ENCODE measurements at places on chromosomes 1 and 21. TPM values are rescaled to one million over a fixed set of nuclear protein-coding genes. Genes with fewer than 3 reads are reported as not detected.

- no peak for DNase-seq
Measured at GRCh38 chr1:70874818-70875217, 172.8 kb downstream of the PTGER3 start.

GRCh38 chr1:31426249-31426922 lies 13.4 kb downstream of the SERINC2 start:
- no peak for DNase-seq

DNA sequence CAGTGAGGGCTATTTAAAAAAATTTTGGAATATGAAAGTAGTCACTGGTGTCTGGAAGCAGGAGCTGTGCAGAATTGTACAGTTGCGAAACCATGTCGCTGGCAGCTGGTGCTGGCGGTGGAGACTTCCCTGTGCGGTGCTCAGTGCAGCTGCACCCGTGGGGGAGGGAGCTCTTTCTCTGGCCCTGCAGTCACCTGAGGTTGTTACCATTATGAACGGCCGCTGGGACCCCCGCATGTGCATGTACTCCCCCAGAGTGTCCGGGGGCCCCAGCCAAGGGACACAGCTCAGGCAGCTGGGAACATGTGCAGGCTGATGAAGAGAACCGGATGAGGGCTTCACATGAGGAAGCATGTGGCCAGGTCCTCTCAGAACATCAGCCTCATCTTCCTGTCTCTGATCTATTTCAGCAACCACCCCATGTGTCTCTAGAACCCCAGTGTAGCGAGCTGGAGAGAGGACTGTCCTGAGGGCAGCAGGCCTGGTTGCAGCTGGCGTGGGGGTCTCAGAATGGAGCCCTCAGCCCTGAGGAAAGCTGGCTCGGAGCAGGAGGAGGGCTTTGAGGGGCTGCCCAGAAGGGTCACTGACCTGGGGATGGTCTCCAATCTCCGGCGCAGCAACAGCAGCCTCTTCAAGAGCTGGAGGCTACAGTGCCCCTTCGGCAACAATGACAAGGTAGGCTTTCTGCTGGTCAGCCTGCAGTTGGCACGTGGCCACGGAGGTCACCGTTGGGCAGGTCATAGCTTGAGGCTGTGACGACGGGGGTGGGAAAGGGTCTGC lies at the start of gene TRPM2:
Gene TRPM2 (plus strand): TSS at position 431 of the 780 bp plus-strand sequence. CDS start 80 bp downstream, at position 511.
- no peak for DNase-seq

- no peak for DNase-seq
Measured at GRCh38 chr1:66711420-66711819, 40.8 kb upstream of the DYNLT5 start.

DNA sequence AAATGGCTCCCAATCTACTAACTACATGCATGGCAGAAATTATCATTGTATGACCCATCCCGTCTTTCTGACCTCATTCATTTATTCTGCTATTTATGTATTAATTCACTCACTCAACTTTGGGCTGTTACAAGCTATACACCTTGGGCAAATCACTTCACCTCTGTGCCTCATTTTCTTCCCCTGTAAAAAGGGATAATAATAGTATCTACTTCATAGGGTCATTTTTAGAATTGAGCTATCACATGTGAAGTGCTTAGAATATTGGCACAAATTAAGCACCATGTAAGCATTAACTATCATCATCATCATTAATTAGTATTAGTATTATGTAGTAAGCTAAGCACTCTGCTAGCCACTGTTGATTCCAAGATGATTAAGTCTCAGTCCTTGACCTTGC lies 52.1 kb downstream of the NMNAT2 start:
- no peak for DNase-seq

- no peak for DNase-seq
Measured at GRCh38 chr1:3021801-3022401, 634 bp downstream of the ACTRT2 start.

GRCh38 chr1:18316764-18317163 lies 164.0 kb upstream of the KLHDC7A start:
- no peak for DNase-seq

DNA sequence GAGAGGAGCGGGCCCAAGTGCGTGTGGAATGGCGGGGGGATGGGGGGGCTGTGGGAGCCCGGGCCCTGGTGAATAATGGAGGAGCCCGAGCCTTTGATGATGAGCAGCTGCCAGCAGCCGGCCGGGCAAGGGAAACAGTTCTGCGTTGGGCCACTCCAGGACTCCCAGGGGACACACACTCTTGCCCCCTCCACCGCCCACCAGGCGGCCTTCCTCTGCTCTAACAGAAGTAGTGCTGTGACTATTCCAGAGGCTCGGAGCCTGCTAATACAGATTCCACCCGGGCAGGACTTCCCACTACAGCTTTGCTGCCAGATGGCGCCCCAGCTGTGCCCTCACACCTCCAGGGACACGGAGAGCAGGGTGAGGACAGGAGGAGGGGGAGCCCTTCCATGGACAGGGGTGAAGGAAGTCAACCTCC lies 48.2 kb upstream of the LRP8 start:
- DNase-seq = no peak

GRCh38 chr1:175269151-175269550 lies 76.6 kb upstream of the KIAA0040 start:
- no peak for DNase-seq

DNA sequence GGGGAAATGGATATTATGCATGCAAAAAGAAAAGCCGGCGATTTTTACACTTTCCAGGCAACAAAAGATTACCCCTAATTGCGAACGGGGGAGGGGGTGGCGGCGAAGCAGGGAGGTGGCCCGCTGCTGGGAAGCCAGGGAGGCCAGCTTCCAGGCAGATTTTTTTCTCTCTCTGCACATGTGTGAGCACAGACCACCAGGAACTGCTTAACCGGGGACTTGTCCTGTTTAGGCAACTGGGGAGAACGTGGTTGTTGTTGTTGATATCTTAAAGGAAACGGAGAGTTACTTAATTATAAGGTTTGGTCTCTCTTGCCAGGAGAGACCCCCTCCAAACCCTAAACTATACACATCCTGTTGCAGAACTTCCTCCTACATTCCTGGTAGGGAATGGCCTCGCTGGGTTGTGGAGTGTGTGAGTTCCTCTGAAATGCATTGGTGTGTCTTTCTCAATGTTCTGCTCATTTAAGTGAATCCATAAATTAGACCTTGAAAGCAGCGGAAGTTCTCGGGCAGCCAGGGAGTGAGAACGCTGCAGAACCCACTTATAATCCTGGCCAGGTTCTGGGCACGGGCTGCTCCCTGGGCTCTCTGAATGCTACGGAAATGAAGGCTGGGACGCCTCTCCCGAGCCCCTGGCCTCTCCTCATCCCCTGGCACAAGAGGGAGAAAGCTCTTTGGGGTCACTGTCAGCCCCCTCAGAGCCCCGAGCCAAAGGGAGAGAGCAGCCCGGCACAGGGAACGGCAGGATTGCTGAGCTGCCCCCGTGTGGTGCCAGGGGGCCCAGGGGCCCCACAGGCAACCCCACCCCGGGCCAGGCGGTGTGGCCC lies 250.0 kb downstream of the FOXD2 start:
- no peak for DNase-seq

DNA sequence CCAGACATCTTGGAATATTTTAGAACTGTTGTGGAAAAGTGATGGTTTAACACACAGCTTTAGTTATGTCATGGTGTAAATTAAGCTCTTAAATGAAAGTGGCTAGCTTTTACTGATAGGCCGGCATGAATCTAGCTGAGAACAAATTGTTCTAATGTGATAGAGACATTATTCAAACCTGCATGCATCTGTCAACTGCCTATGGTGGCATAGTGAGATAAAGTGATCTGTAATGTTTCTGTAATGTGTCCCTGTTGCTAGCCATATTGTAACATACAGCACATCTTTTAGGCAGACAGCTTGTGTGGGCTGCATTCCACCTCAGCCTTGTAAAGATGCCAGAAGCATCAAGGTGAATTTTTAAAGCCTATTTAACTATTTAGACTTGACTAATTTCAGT lies 16.0 kb downstream of the LRIG2 start:
- no peak for DNase-seq

GRCh38 chr1:171212607-171213351 lies 27.7 kb downstream of the FMO2 start:
- no peak for DNase-seq

GRCh38 chr1:100188617-100189016 lies 10.6 kb upstream of the LRRC39 start:
- DNase-seq = no peak

GRCh38 chr1:154843636-154844296 lies 26.3 kb downstream of the KCNN3 start:
- no peak for DNase-seq

- no peak for DNase-seq
Measured at GRCh38 chr1:231557411-231557810, 28.9 kb downstream of the TSNAX start.

Gene NPR1
- 18.5 TPM for total RNA-seq

Gene RAB25
- total RNA-seq = not detected

Gene TMPRSS3
- total RNA-seq = not detected

Gene PRAMEF18
- not detected for total RNA-seq

Gene RGS13
- total RNA-seq = not detected

Gene CD5L
- not detected for total RNA-seq

All from pulmonary artery endothelial cell (primary cell).